ENCODE measurements at places on chromosomes 13 and 19.

- no peak for DNase-seq
Measured at GRCh38 chr13:70408865-70409264, 300.6 kb upstream of the KLHL1 start.

GRCh38 chr13:69461397-69461796 is 646.2 kb upstream of the ATXN8OS start:
- no peak for DNase-seq

DNA sequence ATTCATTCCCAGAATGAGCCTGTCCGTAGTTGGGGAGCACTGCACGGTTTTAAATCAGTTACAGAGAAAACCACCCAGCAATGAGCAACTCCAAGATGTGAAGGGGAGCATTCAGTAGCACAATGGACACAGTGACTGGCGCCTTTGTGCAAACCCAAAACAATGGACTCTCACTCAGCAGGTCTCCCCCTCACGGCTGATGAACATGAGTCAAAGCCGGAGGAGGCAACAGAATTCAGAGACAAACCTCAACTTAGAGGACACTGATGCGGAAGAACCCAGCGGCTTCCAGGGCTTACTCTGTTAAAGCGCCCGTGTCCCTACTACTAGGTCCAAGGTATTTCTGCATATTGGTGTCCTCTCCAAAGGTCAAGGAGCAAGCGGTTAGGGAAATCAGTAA is 17.7 kb downstream of the PLEKHF1 start:
- no peak for DNase-seq

DNA sequence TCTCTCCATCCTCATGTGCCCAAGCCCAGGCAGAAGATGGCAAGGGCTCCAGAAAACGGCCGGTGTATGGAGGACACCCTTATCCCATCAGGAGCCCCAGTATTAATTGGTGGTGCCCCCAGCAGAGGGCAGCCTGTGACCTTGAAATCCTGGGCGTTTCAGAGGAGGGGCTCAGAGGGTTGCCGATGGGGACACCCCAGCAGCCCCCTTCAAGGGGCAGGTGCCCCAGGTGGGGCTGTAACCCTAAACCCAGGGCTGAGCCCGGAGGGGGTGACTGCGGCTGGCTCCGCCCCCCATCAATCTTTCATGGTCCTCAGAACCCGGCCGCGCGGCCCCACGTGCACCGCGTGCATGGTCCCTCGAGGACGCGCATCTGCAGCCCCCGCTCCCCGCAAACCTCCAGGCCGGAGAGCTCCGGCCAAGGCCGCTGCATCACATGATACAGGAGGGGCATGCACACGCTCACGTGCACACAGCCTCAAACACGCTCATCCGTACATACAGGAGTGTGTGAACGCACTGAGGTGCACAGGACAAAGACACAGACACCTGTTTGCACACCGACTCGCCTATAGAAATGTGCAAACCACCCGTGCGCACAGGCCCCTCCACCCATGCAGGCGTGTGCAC is 949 bp downstream of the RAB3A start:
- no peak for DNase-seq

DNA sequence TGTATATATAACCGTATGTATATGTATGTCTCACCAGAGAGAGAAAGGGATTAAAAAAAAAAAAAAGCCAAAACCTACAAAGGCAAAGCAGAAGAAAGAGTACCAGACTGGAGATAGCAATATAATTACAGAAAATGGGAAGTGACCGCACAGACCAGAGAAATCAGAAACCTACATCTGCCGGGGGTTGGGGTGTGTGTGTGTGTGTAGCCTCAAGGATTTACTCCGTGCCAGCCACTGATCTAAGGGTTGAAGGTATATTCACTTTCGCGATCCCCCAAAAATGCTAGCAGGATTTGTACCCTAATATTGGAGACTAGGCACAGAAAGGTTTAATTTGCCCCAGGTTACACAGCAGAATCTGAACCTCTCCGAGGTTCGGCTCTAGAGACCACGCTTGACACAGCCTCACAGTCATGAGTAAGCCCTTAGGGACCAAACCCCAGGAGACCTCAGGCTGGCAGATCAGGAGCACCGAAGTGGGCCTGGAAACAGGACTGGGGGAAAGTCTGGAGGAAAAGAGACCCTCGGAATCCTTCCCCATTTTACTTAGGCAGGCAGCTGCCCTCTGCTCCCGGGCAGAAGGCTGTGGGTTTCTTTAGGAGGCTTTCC is 14.8 kb downstream of the ARL11 start:
- DNase-seq: no peak

DNA sequence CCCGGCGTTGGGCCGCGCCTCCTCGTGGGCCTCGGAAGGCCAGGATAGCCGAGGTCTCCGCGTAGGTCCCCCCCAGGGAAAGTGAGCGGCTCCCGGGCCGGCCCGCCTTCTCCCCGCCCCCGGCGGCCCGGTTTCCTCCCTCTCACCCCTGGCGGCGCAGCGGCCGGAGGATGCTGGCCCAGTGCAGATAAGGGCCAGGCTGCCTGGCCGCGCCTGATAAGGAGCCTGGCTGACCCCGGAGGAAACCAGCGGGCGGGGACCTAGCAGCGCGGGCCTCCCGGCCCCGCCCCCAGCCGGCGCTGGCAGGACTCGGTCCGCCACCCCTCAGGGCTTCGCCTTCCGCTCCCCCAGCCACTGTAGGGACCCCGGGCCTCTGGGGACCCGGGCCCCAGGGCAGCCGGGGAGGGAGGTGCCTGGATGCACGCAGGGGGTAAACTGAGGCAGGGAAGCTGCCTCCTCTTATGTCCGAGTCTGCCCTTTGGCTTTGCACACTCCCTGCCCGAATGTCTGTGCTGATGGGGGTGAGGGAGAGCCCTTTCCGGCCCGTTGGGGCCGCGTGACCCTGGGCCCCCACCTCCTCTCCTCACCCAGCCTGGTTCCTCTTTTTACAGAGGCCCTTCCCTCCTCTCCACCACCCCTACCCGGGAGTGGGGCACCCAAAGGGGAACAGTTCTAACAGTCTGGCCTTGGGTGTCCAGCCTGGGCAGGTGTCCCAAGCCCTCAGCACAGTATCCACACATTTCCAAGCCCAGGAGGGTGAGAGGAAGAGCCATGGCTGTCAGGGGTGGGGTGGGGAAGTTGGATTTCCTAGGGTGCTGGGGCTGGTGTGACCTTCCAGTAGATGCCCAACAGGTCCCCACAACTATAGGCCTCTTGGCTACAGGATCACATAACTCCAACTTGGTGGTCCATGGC is at the start of gene LYL1:
Gene LYL1, minus strand, starts transcription at position 193 of the 915 bp plus-strand sequence. CDS start 1,687 bp downstream, outside the sequence.
- DNase-seq: no peak

DNA sequence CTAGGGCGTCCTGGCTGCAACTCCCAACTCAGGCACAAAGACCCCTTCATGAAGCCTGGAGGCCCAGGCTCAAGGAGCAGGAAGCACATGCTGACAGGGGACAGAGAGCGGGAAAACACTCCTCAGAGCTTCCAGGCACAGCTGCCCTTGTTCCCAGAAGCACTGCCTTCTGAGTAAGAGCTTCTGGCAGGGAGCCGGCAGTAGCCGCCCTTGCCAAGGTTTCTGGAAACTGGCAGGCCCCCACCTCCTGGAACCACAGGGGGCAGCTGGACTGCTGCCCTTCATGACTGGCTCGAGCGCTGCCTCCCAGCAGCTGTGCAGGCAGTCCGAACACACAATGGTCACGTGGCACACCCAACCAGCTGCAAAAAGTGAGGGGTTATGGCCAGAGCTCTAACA is 33.6 kb upstream of the EPHX3 start:
- no peak for DNase-seq

- DNase-seq: no peak
Measured at GRCh38 chr19:56155124-56155687, 14.1 kb downstream of the ZNF444 start.

- no peak for DNase-seq
Measured at GRCh38 chr19:5115351-5115750, 146.4 kb downstream of the KDM4B start.

- no peak for DNase-seq
Measured at GRCh38 chr13:42174344-42175162, 97.4 kb upstream of the AKAP11 start.

DNA sequence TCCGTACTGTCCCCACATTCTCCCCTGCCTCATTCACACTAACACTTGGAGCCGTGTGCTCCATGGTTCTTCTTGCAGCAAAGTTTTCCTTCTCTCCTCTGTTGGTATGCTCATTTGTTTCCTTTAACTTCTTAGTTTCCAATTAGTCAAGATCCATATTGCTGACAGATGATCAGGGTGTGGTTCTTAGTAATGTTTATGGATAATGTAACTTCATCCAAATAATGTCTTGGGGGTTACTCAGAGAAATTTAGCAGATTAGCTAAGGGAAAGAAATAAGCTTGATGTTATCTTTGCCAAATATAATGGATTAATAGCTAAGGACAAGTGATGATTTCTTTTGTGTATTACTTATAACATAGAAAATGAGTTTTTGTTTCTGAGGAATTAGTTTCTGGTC is 174.4 kb downstream of the NUFIP1 start:
- DNase-seq: no peak

- DNase-seq: no peak
Measured at GRCh38 chr13:83449668-83450395, 432.4 kb downstream of the SLITRK1 start.

DNA sequence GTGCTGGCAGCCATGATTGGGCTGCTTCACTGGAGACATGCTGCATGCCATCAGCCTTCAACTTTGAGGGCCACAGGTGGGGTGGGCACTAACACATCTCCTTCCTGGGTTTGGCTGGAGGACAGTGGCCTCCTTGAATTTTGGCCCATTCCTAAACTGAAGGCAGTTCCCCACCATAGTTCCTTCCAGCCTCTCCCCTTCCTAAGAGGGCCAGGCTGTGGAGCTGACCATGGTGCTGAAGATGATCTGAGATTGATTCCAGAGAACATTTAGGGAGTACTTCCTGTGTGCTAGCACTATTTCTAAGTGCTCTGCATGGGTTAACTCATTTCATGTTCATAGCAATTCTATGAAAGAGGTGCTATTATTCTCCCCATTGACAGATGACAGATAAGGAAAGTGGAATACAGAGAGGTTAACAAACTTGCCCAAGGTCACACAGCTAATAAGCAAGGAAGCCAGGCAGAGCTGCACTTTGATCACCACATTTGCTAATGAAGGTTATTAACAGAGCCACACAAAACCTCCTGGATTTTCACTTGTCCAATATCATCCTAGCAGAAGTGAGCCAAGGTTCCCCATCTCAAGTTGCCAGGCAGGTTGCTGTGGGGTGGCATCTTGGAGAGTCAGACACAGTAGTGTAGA is 175.3 kb downstream of the ZIC5 start:
- DNase-seq: no peak

DNA sequence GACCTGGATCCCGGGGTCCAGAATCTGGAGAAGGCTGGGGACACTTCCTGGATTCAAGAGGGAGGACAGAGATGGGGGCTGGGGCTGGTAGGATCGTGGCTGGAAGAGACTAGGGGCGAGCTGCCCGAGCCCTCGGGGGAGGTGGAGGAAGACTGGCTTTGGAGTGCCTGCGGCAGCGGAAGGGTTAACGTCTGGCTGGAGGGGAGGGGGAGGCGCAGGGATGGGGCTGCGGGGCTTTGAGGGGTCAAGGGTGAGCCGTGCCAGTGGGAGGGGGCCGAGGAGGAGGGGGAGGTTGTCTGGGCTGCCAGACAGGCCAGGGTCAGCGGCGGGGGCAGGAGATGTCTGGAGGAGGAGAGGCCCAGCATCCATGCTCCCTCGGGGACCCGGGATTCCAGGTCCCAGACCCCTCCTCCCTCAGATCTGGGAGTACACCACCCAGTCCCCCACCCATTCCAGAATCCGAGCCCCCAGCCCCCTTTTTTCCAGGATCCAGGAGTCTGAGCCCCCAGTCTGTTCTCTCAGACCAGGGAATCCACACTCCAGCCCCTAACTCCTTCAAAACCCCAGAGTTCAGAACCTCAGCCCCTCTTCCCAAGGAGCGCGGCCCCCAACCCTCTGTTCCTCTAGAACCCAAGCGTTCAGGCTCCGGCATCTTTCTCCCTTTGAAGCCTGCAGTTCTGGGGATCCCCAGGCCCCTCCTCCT is 3.2 kb upstream of the SPACA6 start:
- peak; percentile 4 for DNase-seq

DNA sequence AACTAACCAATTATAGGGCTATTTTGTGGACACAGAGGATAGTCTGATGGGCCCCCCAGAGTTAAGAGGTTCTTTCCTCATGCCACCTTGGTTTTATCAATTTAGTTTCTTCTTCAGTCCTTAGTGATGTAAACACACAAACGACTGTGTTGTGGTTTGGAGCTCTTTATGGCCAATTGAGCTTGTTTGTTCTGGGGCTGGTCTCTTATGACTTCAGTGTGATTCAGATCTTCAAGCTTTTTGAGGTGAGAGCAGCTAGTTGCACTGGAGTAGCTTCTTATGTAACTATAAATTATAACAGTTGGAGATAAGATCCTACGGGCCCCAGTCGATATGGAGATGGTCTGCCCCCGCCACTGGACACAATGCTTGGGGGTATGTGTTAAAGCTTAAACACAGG is 22.0 kb upstream of the GJB6 start:
- DNase-seq: no peak

DNA sequence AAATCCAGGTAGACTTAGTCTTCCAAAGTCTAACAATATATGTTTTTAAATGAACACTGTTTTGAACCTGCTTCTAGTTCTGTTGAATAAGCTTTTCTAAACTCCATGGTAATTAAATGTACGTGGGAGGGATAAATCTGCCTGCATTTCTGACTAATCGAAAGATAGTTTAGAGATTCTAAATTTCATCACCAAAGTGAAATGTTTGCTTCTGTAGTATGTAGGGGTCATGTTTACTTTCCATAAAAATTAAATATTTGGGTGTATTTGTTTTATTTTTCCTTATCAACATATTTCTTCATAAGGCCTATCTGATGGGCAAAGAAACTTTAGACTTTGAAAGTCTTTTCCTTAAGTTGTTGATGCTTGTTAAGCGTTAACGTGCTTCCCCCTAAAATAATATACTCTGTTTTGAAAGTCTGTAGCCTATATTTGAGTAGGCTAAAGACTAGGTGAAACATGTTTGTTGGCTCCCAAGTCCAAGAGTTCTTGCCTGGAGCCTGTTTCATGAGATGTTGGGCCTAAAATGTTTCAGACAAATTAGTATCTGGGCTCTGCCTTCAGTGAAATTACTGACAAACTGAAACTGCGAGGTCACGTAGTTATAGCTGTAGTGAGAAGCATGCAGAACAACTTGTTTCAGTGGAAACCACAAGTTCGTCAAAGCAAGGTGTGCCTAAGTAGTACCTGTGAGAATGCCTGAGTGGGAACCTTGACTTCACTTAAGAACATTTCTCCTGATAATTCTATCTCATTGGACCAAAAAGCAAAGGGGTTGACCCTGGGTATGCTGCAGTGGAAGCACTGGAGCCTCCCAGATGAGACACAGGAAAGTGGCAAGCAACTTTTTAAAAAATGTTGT is 126.2 kb downstream of the LMO7 start:
- DNase-seq: no peak

GRCh38 chr13:93976528-93976927 is 503.0 kb downstream of the DCT start:
- peak; percentile 24 for DNase-seq

GRCh38 chr19:28656644-28657043 is 556.3 kb downstream of the UQCRFS1 start:
- no peak for DNase-seq
